ENCODE measurements at places on chromosomes 7 and 10.

DNA sequence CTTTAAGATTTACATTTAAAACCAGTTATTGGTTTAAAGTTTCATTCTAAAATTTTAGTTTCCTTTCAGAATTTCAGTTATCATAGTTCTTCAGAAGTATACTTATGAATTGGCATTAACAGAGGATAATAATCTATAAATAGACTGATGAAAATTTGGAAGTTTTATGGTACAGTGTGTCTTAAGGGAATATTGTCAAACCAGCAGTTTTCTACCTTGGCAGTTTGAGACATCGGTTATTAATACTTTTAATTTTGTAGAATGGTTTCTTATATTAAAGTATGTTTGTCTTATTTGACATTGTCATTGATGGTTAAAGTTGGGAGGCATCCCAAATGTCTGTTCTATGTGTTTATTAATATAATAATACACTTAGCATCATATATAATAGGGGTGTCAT, 2.0 kb downstream of the AHR start:
- no peak for DNase-seq

DNA sequence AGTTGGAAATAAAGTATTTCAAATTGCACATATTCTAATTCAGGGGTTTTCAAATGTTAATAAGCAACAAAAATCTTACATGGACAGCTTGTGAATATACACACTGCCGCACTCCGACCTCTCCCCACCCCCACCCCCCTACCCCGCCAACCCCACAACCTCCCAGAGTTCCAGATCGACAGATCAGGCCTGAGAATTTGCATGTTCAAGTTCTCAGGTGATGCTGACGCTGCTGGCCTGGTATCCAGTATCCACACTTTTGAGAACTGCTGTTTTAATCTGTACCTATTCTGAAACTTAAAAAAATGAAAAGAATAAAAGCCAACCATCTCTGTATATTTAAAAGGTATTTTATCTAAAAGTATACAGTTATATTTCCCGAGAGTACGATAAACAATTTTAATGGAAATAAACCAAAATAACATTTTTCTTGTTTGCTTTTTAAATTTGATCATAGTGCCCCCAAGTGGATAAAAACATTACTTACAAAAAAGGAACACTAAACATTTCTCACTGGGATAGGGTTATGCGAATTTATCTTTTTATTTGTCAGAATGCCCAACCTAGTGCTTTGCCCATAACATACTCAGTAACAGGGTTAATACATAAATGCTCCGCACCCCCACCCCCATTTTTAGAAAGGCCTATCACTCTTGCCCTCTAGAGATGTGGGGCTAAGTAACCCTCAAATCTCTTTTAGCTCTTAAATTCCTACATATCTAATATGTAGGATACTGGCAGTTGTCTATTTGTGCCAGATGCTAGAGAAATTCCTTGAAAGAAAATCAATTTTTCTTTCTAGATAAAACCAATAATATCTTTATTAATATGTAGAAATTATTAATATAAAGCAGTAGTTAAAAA, 166.3 kb downstream of the RNF133 start:
- DNase-seq: no peak

- no peak for DNase-seq
Observed at GRCh38 chr10:64288404-64288803, 767.2 kb downstream of the REEP3 start.

DNA sequence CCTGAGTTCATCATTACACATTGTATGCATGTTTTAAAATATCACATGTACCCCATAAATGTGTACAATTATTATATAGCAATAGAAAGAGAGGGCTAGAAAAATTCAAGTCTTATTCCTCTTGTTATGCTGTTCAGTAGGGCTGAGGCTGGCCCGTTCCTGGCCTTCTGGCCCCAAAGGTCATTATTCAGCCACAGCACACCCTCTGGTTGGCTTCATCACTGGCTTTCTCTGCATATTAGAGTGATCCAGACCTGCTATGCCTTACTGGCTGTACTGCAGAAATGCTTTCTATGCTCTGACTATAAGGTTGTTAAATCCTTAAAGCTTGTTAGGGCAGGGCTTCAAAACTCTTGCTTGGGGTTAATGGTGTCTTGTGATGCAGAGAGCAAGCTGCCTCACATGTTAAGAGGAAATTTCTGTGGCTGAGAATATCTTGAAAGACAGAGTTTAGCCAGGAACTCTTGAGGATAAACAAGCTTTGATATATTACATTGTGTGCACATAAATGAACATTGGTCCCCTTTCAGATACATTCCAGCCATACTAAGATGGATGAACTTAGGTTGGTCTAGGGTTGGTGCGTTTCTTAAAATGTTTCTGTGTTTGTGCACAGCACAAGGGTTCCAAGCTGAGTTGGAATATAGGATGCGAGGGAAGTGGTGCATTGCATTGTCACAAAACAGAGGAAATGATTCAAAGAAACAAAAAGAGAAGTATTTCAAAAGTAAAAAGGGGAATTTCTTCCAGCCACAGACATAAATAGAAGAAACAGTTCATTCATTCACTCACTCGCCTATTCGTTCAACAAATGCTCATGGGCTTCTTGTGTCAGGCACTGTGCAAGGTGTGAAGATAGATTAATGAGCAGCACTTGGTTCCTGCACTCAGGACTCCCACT, 61.6 kb upstream of the WDR11 start:
- DNase-seq: no peak

DNA sequence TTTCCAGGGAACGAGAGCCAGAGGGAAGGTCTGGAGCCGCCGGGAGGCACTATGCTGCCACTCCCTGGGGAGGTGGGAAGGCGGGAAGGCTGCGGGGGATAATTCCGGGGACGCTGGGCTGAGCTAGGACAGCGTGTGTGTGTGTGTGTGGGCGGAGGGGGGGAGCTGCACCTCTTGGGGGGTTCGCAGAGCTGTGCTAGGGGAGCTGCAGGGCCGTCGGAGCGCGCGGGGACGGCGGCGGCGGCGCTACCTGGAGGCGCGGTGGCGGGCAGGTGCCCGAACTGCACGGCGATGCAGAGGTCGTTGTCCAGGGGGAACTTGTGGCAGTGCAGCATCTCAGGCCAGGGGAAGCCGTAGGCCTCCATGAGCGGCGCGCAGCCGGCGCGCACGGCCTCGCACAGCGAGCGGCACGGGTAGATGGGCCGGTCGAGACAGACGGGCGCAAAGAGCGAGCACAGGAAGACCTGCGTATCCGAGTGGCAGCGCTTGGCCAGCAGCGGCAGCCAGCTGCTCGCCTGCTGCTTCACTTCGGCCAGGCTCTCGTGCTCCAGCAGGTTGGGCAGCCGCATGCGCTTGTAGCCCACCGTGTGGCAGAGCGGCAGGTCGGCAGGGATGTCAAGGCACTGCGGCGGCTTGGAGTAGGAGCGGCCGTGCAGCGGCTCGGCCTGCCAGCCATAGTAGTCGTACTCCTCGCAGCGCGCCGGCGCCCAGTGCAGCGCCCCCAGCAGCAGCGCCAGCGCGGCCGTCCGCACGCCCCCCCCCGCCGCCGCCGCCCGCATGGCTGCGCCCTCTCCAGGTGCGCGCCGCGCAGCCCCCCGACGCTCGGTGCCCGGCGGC, 526 bp downstream of the SFRP5 start:
- no peak for DNase-seq

GRCh38 chr10:48655411-48656240, 29.0 kb upstream of the WDFY4 start:
- DNase-seq: no peak
